ENCODE measurements at places on chromosomes 12 and 14.

- DNase-seq: no peak
These were observed 12.1 kb downstream of the TRMT61A start for GRCh38 chr14:103540821-103541708.

GRCh38 chr14:29926228-29926627, 1.4 kb downstream of the PRKD1 start:
- no peak for DNase-seq

DNA sequence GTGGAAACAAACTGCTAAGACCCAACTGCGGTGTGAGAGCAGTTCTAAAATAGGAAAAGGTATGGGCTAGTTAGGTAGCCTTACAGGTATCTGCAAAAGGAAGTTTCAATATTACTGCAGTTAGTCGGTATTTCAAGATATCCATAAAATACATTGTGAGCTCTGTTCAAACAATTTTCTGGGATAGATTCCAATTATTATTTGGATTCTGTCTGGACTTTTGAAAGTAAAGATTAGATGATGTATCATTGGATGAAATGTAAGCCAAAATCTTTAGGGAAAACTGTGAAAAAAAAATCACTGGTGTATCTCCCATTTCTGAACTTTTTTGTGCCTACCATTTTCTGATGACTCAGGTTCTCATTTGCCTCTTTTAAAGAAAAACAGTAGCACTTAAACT, 621.6 kb downstream of the CCER1 start:
- DNase-seq: no peak

DNA sequence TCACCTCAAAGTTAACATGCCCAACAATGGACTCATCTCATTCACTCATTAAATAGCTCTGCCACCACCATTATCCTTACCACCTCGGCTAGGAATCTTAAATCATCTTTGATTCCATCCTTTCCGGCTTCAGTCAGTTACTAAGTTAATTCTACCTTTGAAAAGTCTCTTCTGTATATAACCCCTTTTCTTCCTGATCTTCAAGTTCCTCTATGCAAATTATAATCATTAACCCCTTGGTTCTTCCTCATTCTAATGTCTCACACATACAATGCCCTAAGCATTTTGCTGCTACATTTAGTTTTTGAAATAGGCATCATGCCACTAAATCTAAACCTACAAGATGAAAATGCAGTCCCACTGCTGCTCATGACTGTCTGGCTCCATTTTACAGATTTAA, 51.6 kb downstream of the ATP2B1 start:
- DNase-seq: no peak

GRCh38 chr12:111170543-111170942, 198.4 kb downstream of the PHETA1 start:
- DNase-seq: no peak
